NCI-H1694 treated with DMSO at 0.1 percent for 48 hours (cell line): ENCODE measurements at places on chromosomes 1 and 21.

DNA sequence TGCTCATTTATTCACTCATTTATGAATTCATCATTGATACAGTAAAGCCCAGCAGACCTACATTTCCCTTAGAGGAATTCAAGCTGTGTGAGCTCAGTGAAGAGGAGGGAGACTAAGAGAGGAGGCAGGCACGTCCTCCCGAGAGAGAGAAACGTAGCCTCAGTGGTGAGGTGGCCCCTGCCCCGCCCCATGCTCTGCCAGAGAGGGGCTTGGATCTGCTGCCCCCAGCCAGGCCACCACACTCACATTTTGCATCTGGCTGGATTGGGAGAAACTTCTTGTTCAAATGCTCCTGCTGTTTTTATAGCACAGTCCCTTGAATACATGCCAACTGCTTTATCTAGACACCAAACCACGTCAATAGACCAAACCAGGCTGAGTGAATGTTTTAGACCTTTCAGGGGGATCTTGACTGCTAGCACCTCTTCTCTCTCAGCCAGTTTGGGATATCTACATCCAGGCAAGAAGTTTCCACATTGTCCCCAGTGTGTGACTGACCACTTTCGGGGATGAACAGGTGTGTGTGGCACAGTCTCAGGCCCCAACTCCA is 67.7 kb upstream of the AJAP1 start:
- DNase-seq: no peak

DNA sequence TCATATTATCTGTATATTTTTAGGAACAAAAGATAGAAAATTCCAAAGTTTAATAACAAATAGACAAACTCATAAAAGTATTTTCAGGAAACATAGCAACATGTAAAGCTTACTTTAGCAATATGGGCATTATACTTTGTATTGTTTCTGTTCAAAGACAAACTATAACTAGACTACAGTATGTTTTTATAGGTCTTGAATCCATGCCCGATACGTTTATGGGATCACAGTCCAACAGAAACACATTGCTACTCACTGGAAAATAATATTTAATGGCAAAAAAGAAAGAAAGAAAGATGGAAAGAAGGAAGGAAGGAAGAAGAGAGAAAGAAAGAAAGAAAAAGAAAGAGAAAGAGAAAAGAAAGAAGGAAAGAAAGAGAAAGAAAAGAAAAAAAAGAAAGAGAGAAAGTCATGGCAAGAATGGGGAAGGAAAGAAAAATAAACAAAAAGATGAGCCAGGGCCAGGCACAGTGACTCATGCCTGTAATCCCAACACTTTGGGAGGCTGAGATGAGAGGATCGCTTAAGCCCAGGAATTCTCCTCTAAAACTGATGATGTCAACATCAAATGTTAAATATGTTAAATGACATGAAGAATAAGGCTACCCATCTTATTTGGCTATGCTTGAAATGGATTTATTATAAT is 32.7 kb downstream of the TM2D1 start:
- no peak for DNase-seq

DNA sequence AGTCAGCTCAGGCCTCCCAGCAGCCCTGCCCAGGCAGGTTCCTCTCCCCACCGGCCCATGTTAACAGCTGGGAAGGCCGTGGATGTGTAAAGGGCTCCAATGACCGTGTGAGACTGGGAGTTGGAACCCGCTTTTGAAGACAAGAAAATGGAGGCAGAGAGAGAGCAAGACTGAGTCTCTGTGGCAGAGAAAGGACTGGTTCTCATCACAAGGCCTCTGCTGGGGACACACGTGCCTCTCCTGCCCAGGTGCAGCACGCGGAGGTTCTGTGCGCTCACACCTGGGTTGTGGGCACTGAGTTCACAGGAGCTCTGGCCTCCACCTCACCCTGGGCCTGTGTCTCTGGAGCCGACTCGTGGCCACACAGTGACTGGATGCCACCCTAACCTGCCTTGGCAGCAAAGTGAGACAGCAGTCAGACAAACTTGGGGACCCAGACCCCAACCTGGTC is 27.0 kb downstream of the RUNX3 start:
- DNase-seq: no peak

DNA sequence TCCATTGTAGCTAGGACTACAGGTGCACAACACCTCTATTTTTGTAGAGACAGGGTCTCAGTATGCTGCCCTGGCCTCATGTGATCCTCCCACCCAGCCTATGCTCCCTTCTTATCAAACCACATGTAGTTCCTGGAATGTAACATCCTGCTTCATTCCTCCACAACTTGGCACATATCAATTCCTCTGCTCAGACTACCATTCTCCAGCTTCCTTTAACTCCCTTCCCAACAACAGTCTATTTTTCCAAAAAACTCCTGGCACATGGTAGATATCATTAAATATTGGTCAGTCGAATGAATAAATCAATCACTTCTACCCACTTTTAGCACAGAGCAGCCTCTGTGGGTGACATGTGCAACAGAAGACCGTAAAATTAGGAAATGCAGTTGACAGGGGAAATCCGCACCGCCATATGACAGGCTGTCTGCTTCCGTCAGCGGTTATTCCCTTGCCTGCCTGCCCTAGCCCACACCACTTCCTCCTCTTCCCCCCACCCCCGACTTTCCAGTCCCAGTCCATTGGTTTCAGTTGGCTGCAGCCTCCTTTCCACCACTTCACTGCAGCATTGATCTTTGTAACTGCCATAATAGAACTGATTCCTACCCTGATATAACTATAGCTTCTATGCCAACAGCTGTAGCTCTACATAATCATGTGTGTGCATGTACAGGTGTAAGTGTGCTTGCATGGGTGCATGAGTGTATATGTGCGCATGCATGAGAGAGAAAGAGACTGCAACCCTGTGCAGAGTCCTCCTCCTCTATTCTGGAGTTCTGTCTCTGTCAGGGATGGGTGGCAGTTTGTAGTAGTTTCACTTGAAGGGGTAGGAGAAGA is 6.8 kb upstream of the AKR1A1 start:
- DNase-seq: no peak

DNA sequence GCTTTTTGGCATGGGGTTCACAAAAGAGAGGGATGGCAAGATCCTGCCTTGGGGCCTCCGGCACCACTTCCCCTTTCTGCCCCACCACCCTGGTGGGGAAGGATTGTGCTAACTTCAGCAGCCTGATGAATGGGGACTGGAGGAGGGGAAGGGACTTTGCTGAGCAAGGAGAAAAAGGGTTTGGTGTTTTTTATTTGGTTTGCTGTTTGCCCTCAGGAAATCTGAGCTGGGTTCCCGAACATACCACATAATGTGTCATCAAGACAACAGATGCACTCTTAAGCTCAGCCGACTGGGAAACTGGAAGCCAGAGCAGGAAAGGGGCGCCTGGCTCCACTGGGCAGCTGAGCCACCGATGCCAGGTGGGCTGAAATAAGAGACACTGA is 19.8 kb downstream of the OLFML2B start:
- DNase-seq: no peak

DNA sequence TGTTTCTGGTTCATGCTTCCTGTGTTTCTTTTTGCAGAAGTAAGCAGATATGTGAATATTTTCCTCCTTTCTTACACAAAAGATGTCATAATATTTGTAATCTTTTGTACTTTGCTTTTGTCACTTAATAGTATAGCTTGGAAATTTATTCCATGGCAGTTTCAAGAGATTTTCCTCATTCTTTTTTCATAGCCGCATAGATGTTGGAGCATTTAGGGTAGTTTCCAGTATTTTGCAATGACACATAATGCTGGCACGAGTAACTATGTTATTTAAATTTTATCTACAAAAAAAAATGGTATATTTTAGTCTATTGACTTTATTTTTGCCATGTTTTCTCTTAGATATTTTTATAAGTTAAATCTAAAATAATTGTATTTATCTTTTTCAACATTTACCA is 40.7 kb downstream of the AGO3 start:
- DNase-seq: no peak

DNA sequence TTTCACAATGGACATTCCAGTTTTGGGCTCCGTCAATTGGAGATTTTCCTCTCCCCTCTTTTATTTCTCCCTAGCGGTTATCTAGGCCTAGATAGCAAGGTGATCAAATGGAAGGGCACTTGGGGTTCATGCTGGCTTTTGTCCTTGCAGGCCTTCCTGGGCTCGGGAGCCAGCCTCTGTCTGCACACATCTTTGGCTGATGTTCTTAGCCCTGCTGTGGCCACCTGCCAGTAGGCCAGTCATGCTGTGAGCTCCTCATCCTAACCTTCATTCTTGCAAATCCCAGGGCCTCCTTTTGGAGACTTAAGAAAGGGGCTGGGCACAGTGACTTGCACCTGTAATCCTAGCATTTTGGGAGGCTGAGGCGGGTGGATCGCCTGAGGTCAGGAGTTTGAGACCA is 13.5 kb downstream of the TIE1 start:
- no peak for DNase-seq

DNA sequence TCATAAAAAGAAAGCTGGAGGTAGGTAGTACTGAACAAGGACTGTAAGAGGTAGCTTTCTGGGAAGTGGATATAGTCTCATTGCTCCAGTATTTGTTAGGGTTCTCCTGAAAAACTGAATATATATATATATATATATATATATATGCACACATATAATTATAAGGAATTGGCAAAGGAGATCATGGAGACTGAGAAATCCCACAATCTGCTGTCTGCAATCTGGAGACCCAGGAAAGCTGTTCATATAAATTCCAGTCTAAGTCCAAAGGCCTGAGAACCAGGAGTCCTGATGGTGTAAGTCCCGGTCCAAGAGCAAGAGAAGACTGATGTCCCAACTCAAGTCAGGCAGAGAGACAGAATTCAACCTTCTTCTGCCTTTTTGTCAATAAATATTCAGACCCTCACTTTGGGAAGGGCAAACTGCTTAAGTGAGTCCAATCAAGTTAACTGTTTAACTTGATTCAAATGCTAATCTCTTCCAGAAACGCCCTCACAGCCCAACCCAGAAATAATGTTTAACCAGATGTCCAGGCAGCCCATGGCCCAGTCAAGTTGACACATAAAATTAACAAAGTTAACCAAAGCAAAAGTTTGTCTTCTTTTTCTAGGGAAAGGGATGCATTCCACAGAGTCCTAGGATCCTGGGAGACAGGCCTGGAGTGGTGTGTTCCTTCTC is 225.3 kb upstream of the KAZN start:
- no peak for DNase-seq

DNA sequence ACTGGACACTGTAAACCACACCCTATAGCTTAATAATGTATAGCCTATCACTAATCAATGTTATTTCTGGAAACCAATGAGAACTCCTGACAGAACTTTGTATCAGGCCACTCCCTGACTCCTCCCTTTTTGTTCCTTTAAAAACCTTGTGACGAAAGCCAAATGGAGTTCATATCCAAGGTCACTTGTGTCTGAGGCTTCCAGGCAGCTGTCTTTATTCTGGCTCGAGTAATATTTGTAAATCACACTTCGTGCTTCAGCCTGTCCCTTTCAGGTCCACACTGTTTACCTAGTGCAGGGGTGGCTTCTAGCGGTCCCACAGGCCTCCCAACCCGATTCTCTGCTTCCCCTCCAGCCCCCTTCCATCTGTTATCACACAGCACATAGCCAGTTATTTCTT is 16.2 kb upstream of the CAPN9 start:
- DNase-seq: no peak

- no peak for DNase-seq
Observed at GRCh38 chr1:198121056-198121826, 35.6 kb upstream of the NEK7 start.

- DNase-seq: no peak
Observed at GRCh38 chr1:238558156-238558555, 667.4 kb upstream of the ZP4 start.

DNA sequence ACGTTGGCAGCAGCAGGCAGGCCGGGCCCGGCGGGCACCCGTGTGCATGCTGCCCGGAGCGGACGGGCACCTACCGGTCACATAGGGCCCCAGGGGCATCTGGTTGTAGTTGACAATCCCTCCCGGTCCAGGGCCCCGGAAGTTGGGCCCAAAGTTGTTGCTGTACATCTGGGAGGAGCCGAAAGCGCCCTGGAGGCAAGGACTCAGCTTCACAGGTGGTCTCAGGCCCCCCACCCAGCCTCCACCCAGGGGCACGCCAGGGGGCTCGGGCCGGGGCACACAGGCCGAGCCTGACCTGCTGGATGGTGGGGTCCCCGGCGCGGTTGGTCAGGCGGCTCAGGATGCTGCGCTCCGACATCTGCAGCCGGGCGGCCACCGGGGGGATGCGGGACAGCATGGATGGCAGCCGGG is 60.6 kb downstream of the KCNAB2 start:
- no peak for DNase-seq

- no peak for DNase-seq
Observed at GRCh38 chr1:234230414-234230862, 142.8 kb upstream of the COA6 start.

GRCh38 chr1:26449868-26450267 is 17.7 kb downstream of the DHDDS start:
- no peak for DNase-seq

DNA sequence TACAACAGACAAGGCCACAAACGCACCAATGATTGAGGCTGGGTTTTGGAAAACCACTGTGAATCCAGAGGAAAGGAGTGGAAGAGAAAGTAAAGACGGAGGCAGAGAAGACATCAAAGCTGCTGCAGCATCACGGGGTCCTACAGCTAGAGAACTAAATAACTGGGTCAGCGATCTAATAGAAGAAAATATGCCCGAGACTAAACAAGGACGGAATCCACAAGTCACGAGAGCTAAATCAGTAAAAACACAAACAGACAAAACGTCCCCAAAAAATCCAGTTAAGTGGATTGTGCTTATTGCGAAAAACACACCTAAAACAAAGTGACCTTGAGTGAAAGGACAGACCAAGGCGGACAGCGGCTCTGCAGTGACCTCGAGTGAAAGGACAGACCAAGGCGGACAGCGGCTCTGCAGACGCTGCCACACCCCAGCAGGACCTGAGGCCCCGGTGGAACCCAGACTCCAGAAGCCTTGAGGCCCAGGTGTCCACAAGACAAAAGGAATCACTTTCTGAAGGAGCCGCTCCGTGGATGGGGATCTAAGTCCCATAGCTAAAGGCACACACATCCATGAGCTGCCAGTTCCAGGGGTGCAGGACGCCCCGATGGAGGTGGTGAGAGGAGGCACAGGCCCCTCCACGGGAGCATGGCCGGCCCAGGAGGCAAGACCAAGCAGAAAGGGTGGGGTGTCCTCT is 6.0 kb downstream of the FTCD start:
- no peak for DNase-seq

- DNase-seq: no peak
Observed at GRCh38 chr1:98662356-98662670, 792 bp downstream of the SNX7 start.

- no peak for DNase-seq
Observed at GRCh38 chr1:188194916-188195315, 1366.2 kb downstream of the PLA2G4A start.

GRCh38 chr1:111653709-111654108 is 34.1 kb downstream of the RAP1A start:
- no peak for DNase-seq
